Fibroblast of the aortic adventitia (primary cell): ENCODE measurements at places on chromosomes 7 and 10. TPM values are rescaled to one million over a fixed set of nuclear protein-coding genes. Genes with fewer than 3 reads are reported as not detected.

VWA2 gene
- 0.09 TPM in 1 of 2 replicates, not detected in the other for total RNA-seq

ADIRF gene
- 37.8 and 48.4 TPM in 2 replicates for total RNA-seq

EIF5AL1 gene
- 1.5 TPM in 1 of 2 replicates, not detected in the other for total RNA-seq

CALML3 gene
- total RNA-seq, result not detected in 2 replicates

NPSR1 gene
- total RNA-seq, result not detected in 2 replicates

IFIT1 gene
- 13.6 and 172 TPM in 2 replicates for total RNA-seq

PCLO gene
- total RNA-seq, result 0.36 TPM in 1 of 2 replicates, not detected in the other

PRPS1L1 gene
- not detected in 2 replicates for total RNA-seq

SPDYE9 gene
- 0.08 TPM in 1 of 2 replicates, not detected in the other for total RNA-seq

NPY4R gene
- total RNA-seq, result not detected in 2 replicates

CHAT gene
- not detected in 2 replicates for total RNA-seq

PIP4K2A gene
- total RNA-seq, result 52.2 and 198 TPM in 2 replicates

C7orf57 gene
- total RNA-seq, result 0.09 TPM in 1 of 2 replicates, not detected in the other

SLC26A3 gene
- total RNA-seq, result not detected in 2 replicates

NPY gene
- not detected in 2 replicates for total RNA-seq

SPDYE8 gene
- not detected in 2 replicates for total RNA-seq

LRRD1 gene
- 0.09 and 0.41 TPM in 2 replicates for total RNA-seq

CARD11 gene
- total RNA-seq, result under 0.01 and 0.08 TPM in 2 replicates

OR6V1 gene
- total RNA-seq, result not detected in 2 replicates

PIP gene
- total RNA-seq, result not detected in 2 replicates

GPRIN2 gene
- not detected in 2 replicates for total RNA-seq

PRLHR gene
- total RNA-seq, result not detected in 2 replicates

PLEKHS1 gene
- total RNA-seq, result not detected in 2 replicates

ADCY1 gene
- 0.25 and 0.72 TPM in 2 replicates for total RNA-seq

CABCOCO1 gene
- total RNA-seq, result 3.4 and 6.2 TPM in 2 replicates

NFE2L3 gene
- 0.18 and 1.2 TPM in 2 replicates for total RNA-seq

ACTL6B gene
- not detected in 2 replicates for total RNA-seq

CPA2 gene
- total RNA-seq, result not detected in 2 replicates

PLXDC2 gene
- total RNA-seq, result 3.2 and 11.2 TPM in 2 replicates

UCMA gene
- total RNA-seq, result not detected in 2 replicates

TDRD1 gene
- 0.25 and 0.45 TPM in 2 replicates for total RNA-seq

SLC13A1 gene
- not detected in 2 replicates for total RNA-seq

SEC61G gene
- total RNA-seq, result 190 and 764 TPM in 2 replicates

PIK3CG gene
- 0.08 TPM in 1 of 2 replicates, not detected in the other for total RNA-seq

CYP2C8 gene
- total RNA-seq, result not detected in 2 replicates

VSTM4 gene
- 4.7 and 6.5 TPM in 2 replicates for total RNA-seq

AOC1 gene
- total RNA-seq, result not detected in 2 replicates

CELF2 gene
- 21.9 and 42.8 TPM in 2 replicates for total RNA-seq

SPDYE2 gene
- total RNA-seq, result 0.16 TPM in 1 of 2 replicates, not detected in the other

CFAP46 gene
- total RNA-seq, result 0.09 and 1.5 TPM in 2 replicates

INHBA gene
- 14.7 and 20.0 TPM in 2 replicates for total RNA-seq

HABP2 gene
- not detected in 2 replicates for total RNA-seq

DYNC1I1 gene
- total RNA-seq, result 0.54 and 9.9 TPM in 2 replicates

POLR2J2 gene
- total RNA-seq, result 3.3 and 11.4 TPM in 2 replicates

AASS gene
- 20.8 and 53.9 TPM in 2 replicates for total RNA-seq

KIAA1217 gene
- total RNA-seq, result 3.6 and 12.5 TPM in 2 replicates

TCERG1L gene
- not detected in 2 replicates for total RNA-seq

SUGCT gene
- 1.9 and 6.7 TPM in 2 replicates for total RNA-seq

ATP6V1F gene
- total RNA-seq, result 6.1 and 76.7 TPM in 2 replicates

UBE2D4 gene
- total RNA-seq, result 12.0 and 32.3 TPM in 2 replicates

WDFY4 gene
- total RNA-seq, result under 0.01 TPM in 1 of 2 replicates, not detected in the other
